ENCODE measurements at places on chromosomes 1 and 21. TPM values are rescaled to one million over a fixed set of nuclear protein-coding genes. Genes with fewer than 3 reads are reported as not detected.

The KRTAP10-2 gene
- not detected for total RNA-seq

The WDR64 gene
- total RNA-seq = not detected

The NUAK2 gene
- 1.2 TPM for total RNA-seq

The C8A gene
- not detected for total RNA-seq

The RAVER2 gene
- 21.0 TPM for total RNA-seq

The SLC45A3 gene
- 3.3 TPM for total RNA-seq

The C1orf167 gene
- 1.3 TPM for total RNA-seq

The NBPF4 gene
- total RNA-seq = not detected

The GJA8 gene
- total RNA-seq = not detected

The AIRE gene
- total RNA-seq = not detected

DNA sequence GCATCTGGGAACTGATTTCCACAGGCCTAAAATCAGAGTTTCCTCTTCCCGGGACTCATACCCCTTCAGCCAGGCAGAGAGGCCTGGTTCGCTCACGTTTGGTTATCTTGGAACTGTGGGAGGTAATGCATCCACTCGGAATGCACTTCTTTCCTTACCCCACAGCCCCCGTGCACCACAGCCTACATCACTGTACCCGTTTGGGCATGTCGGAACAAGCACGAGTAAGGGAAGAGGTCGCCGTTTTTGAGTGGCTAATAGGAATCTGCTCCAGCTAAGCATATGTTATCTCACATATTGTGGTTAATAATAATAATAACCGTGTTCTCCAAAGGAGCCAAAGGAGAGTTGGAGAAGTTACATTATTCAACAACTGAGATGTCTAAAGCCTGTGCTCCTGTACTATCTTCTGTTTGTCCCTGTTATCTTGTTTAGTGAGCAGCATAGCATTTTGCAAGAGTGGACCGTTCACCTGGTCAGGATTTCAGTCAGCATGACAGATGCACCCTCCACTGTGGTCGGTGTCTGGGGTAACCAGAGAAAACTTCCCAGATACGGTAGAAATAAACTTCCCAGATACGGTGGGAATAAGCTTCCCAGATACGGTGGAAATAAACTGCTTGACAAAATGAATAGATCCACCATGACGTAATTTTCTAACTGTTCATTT, 198.6 kb downstream of the SDCCAG8 start:
- DNase-seq = no peak

DNA sequence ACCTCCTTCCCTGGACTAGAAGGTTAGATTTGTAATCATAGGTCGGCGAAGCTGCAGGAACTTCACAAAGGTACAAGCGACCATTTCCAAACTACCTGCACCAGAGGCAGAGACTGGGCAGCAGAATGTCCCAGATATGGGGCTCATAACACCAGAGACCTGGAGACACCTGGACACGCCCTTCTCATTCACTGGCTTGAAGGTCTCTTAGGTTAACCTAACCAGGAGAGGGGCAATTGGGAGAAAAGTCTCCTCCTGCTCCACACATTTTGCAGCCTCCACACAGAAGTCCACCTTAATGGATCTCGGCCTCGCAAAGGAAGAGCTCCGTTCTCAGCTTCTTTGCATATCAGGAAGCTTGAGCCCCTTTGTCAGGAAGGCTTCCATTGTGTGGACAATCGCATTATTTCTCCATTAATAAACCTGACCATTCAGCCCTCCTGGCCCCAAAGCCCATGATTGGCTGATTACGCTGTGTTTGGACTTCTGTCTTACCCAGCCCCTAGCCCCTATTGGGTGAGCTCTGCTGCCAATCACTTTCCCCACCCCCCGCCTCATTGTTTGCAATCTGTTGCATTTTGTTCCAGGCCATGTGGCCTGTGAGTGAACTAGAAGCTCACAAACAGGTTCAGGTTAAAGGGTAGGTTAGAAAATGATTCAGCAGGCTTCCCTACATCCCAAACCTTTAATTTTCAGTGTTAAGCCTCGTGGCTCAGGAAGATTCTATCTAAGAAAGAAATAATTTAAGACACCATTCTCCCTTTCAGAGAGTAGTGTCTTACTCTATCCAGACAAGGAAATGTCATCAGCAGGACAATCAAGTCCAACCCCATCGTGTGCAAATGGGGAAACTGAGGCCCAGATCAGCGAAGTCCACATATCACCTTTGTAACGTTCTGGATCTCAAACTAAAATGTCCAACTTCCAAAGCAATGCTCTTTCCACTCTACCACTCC, 2.8 kb downstream of the MYCL start:
- DNase-seq = peak; percentile 29

DNA sequence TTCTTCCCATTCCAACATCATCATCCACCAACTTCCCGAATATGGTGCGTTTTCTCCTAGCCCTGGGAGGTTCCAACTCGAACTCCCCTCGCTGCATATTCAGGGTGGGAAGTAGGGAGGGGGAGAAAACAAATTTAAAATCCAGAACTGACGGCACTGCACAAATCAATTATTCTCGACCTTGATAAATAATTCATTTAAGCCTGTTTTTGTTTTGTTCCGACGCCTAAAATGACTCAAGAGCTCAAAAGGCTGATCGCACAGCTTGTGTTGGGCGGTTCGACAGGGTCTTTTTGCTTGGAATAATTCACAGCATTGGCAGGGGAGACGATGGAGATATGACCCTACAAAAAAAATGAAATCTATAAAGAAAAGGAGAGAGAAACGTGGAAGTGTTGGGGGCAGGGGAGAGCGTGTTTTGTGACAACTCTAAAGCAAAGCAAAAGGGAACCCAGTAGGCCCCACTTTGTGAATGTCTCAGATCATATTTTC, 3.1 kb upstream of the BARHL2 start:
- no peak for DNase-seq

GRCh38 chr1:6471970-6472368, 6.0 kb upstream of the TNFRSF25 start:
- no peak for DNase-seq

- DNase-seq = no peak
These were observed 79.0 kb downstream of the SYT2 start for GRCh38 chr1:202631076-202631923.

GRCh38 chr1:24986372-24986965, 56.4 kb upstream of the RUNX3 start:
- DNase-seq = no peak

GRCh38 chr1:6951536-6951935, 166.3 kb downstream of the CAMTA1 start:
- DNase-seq = no peak

GRCh38 chr1:208781391-208782045, 537.3 kb upstream of the PLXNA2 start:
- no peak for DNase-seq

DNA sequence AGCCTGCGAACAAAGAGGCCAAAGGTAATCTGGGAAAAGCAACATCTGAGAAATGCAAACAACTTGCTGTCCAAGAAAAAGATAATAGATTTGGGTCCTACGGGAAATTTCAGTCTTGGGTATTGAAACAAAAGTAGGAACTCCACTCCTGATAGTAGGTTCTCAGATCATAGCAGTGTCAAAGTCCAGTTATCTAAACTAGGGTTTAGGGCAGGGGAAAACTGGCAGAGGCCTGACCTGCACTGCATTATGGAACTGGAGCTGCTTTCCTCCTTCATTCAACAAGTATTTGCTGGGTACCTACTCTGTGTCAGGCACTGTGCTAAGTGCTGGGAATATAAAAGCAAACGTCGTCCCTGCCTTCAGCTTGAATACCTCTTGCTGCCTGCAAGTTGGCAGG, 60.7 kb upstream of the NGF start:
- no peak for DNase-seq

DNA sequence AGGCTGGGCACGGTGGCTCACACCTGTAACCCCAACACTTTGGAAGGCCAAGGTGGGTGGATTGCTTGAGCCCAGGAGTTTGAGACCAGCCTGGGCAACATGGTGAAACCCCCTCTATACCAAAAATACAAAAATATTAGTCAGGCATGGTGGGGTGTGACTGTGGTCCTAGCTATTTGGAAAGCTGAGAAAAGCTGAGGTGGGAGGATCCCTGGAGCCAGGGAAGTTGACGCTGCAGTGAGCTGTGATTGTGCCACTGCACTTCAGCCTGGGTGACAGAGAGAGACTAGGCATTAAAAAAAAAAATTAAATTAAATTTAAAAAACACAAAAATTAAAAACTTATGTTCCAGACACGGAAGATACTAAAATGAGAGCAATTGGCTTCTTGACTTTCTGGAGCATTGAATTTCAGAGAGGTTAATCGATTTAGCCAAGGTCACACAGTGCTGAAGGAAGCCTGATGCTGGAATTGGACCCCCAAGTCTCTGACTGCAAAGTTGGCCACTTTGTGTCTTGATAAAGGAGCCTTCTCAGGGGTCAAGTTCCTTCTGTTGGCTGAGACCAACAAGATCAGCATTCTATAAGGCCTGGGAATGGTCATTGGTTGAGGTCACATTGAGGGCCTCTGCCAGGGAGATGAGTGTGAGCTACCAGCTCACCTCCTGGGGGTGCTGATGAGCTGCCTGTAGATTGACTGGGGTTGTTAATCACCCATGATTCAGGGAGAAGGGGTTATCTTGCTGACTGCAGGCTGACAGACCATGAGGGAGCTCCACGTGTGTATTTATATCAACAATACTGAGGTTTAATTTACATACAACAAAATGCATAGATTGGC, 54.3 kb downstream of the RPS6KA1 start:
- no peak for DNase-seq

GRCh38 chr21:43766734-43767497, 9.2 kb downstream of the CSTB start:
- no peak for DNase-seq

- no peak for DNase-seq
These were observed 48.9 kb downstream of the CNIH3 start for GRCh38 chr1:224665016-224665415.

DNA sequence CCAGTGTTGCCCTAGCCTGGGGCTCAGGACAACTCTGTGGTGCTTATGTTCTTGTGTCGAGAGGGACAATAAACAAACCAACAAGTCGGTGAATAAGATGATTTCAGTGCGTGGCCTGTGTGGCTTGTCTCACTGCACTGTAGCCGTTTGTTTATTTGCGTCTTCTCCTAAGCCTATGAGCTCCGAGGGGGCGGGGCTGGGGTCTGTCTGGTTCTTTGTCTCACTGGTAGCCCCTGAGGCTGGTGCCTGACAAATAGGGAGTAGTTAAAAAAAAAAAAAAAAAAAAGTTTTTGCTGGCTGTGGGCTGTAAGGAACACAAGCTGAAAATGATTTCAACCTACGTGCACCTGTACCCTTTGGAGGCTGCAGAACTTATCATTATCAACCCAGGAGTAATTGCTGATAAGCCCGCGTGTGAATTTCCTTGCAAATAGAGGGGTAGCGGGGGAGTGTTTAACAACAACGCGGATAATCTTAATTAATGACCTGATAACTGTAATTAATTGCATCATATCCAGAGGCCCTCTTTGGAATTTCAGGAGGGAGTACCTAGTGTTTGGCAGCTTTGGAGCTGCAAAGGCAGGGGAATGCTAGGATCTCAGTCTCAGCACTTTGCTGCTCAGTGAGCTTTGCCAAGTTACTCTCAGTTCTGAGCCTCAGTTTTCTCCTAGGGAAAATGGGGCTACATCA, 925 bp upstream of the ARHGEF10L start:
- peak; percentile 46 for DNase-seq

GRCh38 chr1:201715801-201716741, 112.9 kb upstream of the IPO9 start:
- no peak for DNase-seq
